Naive B cell (primary cell): ENCODE measurements at places on chromosomes 1 and 21.

DNA sequence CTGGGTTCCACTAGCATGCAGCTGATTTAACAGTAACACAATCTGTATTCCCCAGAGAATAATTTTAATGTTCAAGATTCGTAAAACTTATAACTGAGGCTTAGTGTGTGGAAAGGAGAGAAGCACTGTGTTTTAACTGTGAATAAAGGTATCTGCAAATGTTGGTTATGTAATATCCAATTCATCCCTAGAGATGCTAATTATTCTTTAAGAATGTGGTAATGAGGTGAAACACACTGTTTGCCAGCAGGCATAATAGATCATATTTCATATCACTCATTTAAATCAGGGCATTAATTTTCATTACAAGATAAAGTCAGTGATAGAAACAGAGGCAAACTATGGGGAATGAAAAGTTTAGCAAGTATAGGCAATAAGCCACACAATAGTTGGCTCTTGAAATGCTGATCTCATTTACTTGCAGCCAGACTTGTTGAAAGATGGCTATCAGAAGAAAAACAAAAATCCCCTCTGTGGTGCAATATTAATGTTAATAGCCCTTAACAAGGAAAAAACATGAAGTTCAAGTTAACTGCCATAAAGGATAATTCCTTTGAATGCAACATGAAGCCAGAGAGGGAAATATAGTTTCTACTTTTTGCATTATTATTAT lies 33.4 kb downstream of the HMCN1 start:
- H3K36me3 ChIP-seq, result no peaks in the 10 kb centered on the region
- no peak overlapping the region for H3K27ac ChIP-seq
- H3K27me3 ChIP-seq, result peaks cover 13% of the 10 kb centered on the region
- H3K4me3 ChIP-seq, result no peak overlapping the region

DNA sequence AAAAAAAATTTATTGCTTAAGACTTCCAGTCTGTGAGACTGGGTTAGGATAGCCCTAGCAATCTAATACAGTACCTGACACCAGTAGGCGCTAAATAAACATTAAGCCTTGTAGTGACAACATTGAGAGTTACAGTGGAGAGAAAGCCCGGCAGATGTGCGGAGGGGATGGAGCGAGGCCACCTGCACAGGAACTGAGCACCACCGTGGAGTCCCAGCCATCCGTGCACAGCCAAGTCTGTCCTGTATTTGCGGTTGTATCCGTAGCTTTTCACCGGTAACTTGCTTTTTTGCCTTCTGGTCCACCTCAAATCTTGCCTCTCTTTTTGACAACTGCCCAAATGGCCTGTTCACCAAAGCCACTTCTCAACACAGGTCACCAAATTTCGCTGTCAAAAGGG lies 260.1 kb downstream of the GPATCH2 start:
- H3K4me1 ChIP-seq, result no peaks in the 10 kb centered on the region
- no peak for DNase-seq
- H3K36me3 ChIP-seq, result peaks cover 3% of the 10 kb centered on the region
- H3K4me3 ChIP-seq, result no peak overlapping the region

DNA sequence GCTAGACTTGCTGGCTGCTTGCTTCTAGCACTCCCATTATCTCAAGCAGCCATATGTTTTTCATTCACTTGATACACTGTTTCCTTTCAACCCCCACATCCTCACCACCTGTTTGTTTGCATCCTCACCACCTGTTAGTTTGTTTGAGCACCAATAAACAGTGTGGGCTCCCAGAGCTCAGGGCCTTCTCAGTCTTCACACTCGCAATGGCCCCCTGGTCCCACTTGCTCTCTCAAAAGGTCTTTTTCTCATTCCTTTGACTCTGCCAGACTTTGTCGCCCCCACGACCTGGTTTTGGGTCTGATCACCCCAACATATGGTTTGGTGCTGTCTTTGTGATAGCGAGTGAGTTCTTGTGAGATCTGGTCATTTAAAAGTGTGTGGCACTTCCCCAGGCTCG lies 6.2 kb upstream of the PADI4 start:
- no peak overlapping the region for H3K4me3 ChIP-seq
- H3K27ac ChIP-seq, result no peak overlapping the region
- H3K4me1 ChIP-seq, result no peaks in the 10 kb centered on the region

DNA sequence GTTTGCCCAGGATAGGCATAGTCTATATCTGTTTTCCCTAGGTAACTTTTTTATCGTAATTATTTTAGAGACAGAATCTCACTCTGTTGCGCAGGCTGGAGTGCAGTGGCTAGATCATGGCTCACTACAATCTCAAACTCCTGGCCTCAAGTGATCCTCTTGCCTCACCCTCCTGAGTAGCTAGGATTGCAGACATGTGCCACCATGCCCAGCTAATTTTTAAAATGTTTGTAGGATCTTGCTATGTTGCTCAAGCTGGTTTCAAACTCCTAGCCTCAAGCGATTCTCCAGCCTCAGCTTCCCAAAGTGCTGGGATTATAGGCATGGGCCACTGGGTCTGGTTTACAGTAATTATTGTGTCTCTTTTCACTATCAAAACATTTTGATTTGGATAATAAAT lies 58.6 kb upstream of the SOX13 start:
- H3K36me3 ChIP-seq, result no peaks in the 10 kb centered on the region
- no peaks in the 10 kb centered on the region for H3K27me3 ChIP-seq
- no peak overlapping the region for H3K4me3 ChIP-seq
- H3K4me1 ChIP-seq, result no peaks in the 10 kb centered on the region
- no peak for DNase-seq

- H3K27ac ChIP-seq, result no peak overlapping the region
- DNase-seq, result no peak
- no peaks in the 10 kb centered on the region for H3K4me1 ChIP-seq
- no peaks in the 10 kb centered on the region for H3K36me3 ChIP-seq
These were observed 214.5 kb upstream of the CAMK1G start for GRCh38 chr1:209368864-209369598.

DNA sequence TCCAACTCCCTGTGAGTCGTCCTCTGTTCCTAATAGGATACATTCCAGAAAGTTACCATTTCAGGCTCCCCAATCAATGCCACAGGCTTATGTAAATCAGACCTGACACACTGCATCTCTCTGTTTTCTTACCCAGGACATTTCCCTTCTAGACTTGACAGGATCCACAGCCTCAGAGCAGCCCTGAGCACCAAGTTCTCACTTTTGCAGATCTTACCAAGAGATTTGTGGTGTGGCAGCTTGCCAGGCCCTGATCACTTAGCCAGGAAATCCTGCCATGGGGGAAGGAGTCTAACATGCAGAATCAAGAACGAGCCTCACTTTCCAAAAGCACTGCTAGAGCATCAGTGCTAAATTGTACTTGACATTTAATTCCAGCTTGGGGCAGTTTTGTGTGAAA lies 202.9 kb downstream of the TBX15 start:
- no peak for DNase-seq
- H3K27ac ChIP-seq, result no peak overlapping the region
- H3K4me3 ChIP-seq, result no peak overlapping the region
- peaks cover 6% of the 10 kb centered on the region for H3K36me3 ChIP-seq

DNA sequence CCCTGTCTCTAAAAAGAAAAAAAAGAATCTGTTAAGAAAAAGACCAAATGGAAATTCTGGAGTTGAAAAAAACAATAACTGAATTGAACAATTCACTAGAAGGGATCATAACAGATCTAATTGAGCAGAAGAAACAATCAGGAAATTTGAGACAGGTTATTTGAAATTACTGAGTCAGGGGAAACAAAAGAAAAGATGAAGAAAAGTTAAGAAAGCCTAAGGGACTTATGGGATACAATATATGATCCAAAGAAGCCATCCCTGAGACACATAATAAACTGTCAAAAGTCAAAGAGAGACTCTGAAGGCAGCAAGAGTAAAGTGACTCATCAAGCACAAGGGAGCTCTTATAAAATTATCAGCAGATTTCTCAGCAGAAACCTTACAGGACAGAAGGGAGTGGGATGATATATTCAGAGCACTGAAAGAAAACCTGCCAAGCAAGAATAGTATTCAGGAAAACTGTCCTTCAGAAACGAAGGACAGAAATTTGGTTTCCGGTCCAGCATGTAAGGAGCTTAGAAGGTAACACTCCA lies 44.5 kb downstream of the SLC2A1 start:
- no peaks in the 10 kb centered on the region for H3K36me3 ChIP-seq
- H3K4me1 ChIP-seq, result peaks cover 10% of the 10 kb centered on the region
- no peak overlapping the region for H3K27ac ChIP-seq
- H3K4me3 ChIP-seq, result no peak overlapping the region

- H3K27me3 ChIP-seq, result peaks cover 26% of the 10 kb centered on the region
- DNase-seq, result no peak
- H3K4me3 ChIP-seq, result no peak overlapping the region
- peaks cover 16% of the 10 kb centered on the region for H3K4me1 ChIP-seq
These were observed 30.0 kb downstream of the RABIF start for GRCh38 chr1:202858789-202859414.

- DNase-seq, result no peak
- no peaks in the 10 kb centered on the region for H3K36me3 ChIP-seq
- H3K27me3 ChIP-seq, result peaks cover 65% of the 10 kb centered on the region
- H3K4me1 ChIP-seq, result peaks cover 5% of the 10 kb centered on the region
- H3K4me3 ChIP-seq, result no peak overlapping the region
These were observed 272.1 kb downstream of the TRABD2B start for GRCh38 chr1:47725000-47725473.

GRCh38 chr21:42847051-42847707 lies 32.2 kb downstream of the WDR4 start:
- no peaks in the 10 kb centered on the region for H3K27me3 ChIP-seq
- H3K36me3 ChIP-seq, result peaks cover 27% of the 10 kb centered on the region
- DNase-seq, result no peak

DNA sequence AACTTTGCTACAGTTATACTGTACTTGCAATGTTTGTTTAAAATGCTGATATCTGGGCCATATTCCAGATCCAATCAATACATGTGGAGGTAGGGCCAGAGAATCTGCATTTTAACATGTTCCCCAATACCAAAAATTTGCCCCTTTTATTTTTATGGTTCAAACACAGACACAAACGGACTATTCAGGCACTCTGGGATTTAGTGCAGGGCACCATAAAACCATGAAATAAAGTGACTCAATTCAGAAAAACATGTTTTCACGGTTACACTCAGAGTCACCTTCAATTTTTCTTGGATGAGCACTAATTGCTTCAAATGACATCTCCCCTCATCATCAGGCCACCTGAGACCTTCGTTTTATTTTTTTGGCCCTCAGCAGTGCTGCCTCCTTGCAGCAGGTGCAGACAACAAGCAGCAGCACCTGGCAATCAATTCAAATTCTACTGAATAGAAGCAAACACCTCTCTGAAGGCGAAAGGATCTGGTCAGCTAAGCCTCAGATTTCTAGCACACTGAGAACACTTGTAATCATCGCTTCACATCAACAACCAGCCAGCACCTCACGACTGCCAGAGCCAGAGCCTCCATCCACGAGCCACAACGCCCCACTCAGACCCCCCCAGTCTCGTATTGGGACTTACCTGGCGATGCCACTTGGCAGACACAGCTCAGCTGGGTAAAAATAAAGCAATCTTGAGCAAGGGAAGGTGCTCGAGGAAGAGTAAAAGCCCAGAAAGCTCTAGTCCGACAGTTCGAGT lies 1.1 kb downstream of the ERO1B start:
- peaks cover 10% of the 10 kb centered on the region for H3K36me3 ChIP-seq
- peak; percentile 22 for DNase-seq
- H3K27ac ChIP-seq, result peak overlapping the region; percentile 96
- no peaks in the 10 kb centered on the region for H3K27me3 ChIP-seq
- peak overlapping the region; percentile 97 for H3K4me3 ChIP-seq
- H3K4me1 ChIP-seq, result peaks cover 51% of the 10 kb centered on the region

GRCh38 chr1:158148468-158148867 lies 32.2 kb upstream of the CD1D start:
- H3K4me1 ChIP-seq, result peaks cover 40% of the 10 kb centered on the region
- DNase-seq, result no peak
- H3K4me3 ChIP-seq, result peak overlapping the region; percentile 98
- no peaks in the 10 kb centered on the region for H3K27me3 ChIP-seq

- no peaks in the 10 kb centered on the region for H3K27me3 ChIP-seq
- peak overlapping the region; percentile 94 for H3K27ac ChIP-seq
- H3K36me3 ChIP-seq, result no peaks in the 10 kb centered on the region
- peaks cover 72% of the 10 kb centered on the region for H3K4me1 ChIP-seq
- DNase-seq, result peak; percentile 79
These were observed 18.9 kb downstream of the LDLRAP1 start for GRCh38 chr1:25562101-25562927.

GRCh38 chr1:180542838-180543145 lies 16.0 kb upstream of the OVAAL start:
- H3K36me3 ChIP-seq, result no peaks in the 10 kb centered on the region
- no peak overlapping the region for H3K4me3 ChIP-seq
- no peaks in the 10 kb centered on the region for H3K4me1 ChIP-seq
- H3K27ac ChIP-seq, result no peak overlapping the region

DNA sequence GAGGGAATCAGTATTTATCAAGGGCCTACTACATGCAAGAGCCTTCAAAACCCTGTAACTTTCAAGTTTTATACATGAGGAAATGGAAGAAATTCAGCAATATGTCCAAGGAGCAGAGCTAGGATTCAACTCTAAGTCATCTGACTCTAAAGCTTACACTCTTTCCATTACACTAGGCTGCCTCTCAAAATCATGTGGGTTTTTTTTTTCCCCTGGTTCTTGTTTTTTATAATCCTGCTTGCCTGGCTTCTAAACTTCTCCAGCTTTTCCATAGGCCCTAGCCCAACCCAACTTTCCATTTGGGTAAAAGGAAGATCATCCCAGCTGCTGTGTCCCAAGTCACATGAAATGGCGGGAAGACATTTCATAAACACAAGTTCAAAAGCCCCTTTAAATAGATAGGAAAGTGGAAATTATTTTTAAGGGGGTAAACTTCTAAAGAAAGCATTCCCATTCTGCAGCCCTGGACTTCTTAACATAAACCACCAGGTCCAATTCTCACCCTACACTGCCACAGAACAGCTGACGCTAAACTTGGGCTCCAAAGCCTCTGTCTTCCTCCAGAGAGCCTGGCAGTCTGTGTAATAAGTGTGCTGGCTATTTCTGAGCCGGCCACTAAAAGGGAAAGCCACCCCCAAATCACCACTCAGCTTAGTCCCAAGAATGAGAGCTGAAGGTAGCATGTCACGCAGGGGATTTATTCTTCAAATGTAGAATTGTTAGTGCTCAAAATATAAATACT lies 46.9 kb downstream of the ITPKB start:
- H3K27me3 ChIP-seq, result no peaks in the 10 kb centered on the region
- H3K36me3 ChIP-seq, result peaks cover 7% of the 10 kb centered on the region
- H3K4me1 ChIP-seq, result peaks cover 99% of the 10 kb centered on the region
- H3K4me3 ChIP-seq, result peak overlapping the region; percentile 76
- H3K27ac ChIP-seq, result peak overlapping the region; percentile 97

DNA sequence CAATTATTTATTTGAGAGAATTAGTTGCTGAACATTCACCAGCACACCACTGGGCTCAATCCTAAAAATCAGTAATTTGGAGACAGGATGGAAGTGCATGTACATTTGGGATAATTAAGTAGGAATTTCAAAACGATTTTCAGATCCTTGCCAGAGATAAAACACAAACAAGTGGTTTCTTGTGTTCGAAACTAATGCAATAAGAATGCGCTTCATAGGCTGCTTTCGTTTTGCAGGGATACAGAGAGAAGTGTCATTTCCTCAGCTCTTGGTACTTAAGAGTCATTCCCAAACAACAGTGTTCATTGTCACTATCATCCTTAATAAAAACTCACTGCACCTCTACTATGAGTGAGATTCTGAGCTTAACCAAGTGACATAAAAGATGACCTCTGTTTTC lies 20.6 kb upstream of the USP24 start:
- no peak for DNase-seq
- H3K4me3 ChIP-seq, result no peak overlapping the region
- H3K4me1 ChIP-seq, result peaks cover 4% of the 10 kb centered on the region
- no peaks in the 10 kb centered on the region for H3K36me3 ChIP-seq
- H3K27me3 ChIP-seq, result peaks cover 8% of the 10 kb centered on the region
